ENCODE measurements at places on chromosomes 4 and X. TPM values are rescaled to one million over a fixed set of nuclear protein-coding genes. Genes with fewer than 3 reads are reported as not detected.

DNA sequence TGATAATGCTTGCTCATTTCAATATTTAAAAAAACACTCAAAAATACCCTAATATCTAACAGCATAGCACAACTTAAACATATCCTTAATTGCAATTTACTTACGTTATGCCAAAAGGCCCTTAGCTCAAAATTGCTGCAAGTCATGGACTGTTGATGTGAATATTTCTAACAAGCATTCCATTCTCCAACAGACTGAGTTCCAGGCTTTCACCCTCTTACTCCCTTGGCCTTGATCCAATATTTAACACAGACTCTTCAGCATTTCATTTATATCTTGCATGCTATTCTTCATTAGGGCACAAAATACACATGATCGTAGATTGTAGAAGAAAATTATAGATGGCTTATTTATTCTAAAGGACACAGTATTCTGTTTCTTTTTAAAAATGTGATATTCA is 96.5 kb downstream of the RNF150 start:
- DNase-seq, result no peak

The PABPC4L gene
- total RNA-seq, result 0.96 TPM

DNA sequence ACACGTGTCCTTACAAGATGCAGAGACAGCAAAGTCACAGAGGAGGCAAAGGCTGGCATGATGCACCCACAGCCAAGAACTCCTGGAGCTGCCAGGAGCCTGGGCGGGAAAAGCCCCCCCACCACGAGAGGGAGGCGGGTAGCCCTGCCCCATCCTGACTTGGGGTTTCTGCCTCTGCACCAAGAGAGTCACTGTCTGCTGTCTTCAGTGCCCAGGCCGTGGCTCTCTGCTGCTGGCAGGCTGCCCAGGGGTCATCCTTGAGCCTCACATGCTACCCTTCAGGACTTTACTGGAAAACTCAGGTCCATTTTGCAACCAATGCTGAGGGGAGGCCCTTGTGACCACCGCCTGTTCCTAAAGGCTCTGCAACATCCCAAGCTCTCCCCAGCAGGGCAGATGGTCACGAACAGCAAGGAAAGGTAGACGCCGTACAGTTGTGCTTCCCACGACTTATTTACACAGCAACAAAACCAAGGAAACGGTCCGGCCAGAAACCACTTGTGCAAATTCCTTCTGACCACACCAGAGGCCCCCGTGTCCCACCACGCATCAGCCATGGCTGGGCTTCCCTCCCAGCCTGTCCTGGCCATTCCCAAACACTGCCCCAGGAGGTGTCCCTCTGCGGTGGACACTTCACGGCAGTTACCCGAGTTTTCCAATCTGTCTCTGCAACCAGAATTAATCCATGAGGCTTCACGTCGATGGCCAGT is 56.9 kb downstream of the ACOX3 start:
- DNase-seq, result no peak

The GC gene
- total RNA-seq, result not detected

DNA sequence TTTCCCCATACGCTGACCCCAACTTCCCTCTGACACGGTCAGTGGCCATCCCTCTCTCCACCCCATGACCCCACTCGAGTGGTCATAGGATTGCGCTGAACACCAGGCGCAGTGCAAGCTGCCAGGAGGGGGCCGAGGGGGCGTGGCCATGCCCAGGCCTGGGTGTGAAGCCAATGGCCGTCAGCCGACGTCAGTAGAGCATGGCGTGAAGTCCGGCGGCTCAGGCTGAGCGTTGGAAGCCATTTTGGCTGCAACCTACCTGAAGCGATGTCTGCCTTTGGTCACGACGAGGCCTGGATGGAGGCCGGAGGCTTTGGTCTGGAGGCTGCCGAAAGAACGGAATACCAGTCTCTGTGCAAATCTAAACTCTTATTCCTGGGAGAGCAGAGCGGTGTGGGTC is at the start of gene RAB41:
RAB41 (plus strand) TSS at position 222 of the 400 bp plus-strand sequence; CDS start at position 268, 46 bp downstream.
- no peak for DNase-seq

DNA sequence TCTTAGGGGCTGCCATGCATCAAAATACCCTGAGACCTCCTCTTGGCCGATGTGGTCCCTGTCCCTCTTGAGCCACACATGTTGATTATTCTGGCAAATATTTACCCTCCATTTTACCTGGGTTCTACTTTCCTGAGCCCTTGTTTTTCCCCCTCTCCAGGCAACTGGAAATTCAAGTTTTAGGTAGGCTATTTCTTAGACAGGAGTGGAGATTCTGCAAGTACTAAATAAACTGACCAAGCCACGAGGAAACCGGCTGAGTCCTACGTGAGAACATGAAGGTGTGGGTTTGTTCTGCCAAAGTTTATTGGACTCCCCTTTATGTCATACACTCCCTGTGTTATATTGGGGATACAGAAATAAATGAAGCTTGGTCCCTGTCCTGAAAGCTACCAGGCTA is 88.1 kb downstream of the RTL5 start:
- DNase-seq, result no peak

DNA sequence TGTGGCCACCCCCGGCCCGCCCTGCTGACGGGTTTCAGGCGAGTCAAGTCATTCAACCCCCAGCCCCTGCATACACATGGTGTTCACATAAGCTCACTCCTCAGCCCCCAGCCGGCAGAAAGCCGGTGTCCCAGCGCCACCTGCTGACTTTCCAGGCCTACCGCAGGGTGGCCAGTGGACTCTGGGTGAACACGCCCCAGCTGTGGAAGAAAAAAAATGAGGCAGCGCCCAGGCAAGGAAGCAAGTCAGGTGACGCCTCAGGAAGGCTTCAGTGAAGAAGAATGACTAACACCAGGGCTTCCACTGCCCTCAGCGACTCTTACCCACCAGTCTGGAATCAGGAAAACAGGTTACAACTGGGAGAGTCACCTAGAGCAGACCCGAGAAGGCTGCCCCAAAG is 15.8 kb downstream of the BCAP31 start:
- DNase-seq, result no peak

DNA sequence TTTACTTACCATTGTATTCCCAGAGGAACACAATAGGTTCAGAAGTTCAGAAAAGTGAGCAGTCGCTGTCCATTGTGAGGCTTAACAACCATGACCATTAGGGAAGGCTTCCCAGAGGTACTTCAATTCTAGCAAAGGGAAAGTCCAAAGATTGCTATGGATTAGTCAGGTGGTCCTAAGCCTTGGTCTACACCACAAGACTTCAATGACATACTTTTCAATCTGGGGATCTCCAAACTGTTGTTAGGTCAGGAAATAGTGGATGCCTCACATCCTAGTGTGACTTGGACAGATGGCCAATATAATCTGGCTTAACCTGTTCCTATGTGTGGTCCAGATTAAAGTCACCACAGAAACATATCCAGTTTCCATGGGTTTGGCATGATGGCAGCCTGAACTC is 118.0 kb downstream of the SPCS3 start:
- DNase-seq, result no peak

The CXCL5 gene
- total RNA-seq, result 0.15 TPM

- no peak for DNase-seq
These were observed 26.4 kb downstream of the SPIN3 start for GRCh38 chrX:56968980-56969379.

GRCh38 chr4:187042251-187042650 is 318.6 kb upstream of the FAT1 start:
- DNase-seq, result no peak

The FGF13 gene
- 13.1 TPM for total RNA-seq

DNA sequence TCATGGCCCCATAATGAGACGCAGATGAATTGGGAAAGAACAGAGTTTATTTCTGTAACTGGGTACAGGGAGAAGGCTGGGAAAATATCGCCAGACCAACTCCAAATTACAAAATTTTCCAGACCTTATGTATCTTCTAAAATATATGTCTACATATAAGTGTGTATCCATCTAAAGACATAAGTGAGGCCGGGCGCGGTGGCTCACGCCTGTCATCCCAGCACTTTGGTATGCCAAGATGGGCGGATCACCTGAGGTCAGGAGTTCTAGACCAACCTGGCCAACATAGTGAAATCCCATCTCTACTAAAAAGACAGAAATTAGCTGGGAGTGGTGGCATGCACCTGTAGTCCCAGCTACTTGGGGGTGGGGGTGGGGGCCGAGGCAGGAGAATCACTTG is 11.7 kb upstream of the DHRSX start:
- no peak for DNase-seq

DNA sequence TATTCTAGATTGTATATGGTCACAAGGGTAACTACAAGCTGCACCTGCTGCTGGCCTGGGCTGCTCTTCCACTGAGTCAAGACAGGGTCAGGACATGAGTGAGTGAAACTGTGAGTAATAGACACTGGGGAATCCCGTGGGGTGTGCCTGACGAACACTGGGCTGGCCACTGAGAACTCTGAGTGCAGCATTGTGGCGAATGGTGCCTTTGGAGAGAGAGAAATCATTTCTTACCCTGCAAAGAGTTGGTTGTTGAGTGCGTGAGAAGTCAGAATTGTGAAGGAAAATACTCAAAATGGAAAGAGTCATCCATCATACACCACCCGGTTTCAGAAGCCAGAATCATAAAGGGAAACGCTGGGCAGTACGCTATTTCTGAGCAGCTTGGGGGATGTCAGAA is 43.1 kb upstream of the LSM6 start:
- DNase-seq, result no peak

- DNase-seq, result no peak
These were observed 21.3 kb upstream of the OPHN1 start for GRCh38 chrX:68454476-68455150.

GRCh38 chr4:186159613-186160012 is 31.8 kb upstream of the CYP4V2 start:
- DNase-seq, result no peak

The CHIC2 gene
- 33.9 TPM for total RNA-seq

DNA sequence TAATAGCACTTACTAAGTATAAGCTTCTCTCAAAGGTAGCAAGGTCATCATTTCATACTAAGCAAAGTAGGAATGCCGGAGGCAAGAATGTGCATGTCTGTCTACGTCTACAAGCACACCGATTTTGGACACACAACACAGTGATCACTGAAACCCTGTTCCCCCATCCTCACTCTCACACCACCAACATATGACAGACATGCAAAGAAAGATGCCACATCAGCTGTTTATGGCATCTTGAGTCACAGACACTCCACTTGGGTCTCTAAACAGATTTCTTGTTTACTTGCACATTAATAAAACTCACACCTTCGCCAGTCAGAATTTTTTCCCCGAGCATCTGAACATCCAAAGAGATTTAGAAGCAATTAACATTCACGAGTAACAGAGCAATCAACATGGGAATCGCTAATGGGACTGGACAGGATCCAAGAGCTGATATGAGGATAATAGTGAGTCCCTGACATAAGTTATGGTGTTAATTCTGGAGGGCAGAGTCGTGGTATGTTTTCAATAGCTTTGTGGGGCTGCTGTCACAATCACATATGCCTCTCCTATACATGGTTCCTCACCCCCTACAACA is 324.1 kb downstream of the DHX15 start:
- DNase-seq, result no peak

The FAT4 gene
- 10.7 TPM for total RNA-seq

All from breast epithelium (tissue), 4 donors.